ENCODE measurements at places on chromosomes 16 and 17.
A peak's percentile ranks its signal among the peaks of the same experiment; 100 is the strongest.

DNA sequence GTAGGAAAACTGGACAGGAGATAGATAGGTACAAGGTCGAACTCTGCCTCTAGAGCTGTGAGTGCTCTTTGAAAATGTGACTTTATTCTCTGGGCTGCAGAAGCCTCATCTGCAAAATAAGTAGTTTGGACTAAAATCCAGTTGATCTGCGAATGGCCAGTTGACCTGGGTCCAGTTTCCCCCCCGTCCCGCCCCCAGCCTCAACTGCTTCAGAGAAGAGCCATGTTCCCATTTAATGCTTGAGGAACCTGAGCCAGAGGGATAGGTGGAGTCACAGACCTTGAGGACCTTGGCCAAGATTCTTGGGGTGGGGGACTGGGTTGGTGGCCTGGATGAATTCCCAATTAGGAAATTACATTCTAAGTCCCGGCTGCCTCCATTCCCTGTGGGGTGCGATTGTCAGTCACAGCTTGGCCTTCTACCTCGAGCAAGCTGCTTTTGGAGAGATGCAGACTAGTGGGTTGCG, 14.1 kb downstream of the TBX2 start:
- DNase-seq, result no peak

DNA sequence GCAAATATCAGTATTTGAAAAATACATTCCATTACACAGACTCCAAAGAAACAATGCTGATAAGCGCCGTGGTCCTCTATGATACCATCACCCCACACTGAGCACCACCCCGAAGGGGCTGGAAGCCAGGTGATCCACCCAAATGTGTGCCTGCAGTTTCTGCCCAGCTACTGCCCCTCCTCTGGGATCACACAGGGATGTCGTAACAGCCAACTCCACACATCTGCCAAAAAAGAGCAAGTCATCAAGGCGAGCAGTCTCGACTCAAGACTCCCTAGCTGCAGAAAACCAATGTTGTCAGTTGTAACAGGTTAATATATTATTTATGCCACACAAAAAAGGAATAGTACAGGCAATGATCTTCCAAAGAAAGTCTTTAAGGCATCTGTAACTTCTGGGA, 21.0 kb downstream of the CYB5D2 start:
- DNase-seq, result no peak

- no peak for DNase-seq
Measured at GRCh38 chr16:16062023-16062937, 112.9 kb downstream of the ABCC1 start.

DNA sequence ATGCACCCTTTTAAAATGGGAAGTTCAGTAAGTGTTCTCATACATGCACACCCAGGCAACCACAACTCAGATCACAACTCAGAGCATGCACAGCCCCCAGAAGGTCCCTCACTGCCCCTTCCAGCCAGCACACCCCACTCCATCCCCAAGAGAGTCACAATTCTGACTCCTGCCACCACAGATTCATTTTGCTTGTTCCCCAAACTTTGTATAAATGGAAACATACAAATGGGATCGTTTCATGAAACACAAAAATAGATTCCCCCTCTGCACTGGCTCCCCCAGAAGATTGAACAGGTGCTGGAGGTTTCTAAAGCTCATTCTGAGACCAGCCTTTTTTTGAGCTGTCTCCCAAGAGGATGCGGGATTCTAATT, 3.3 kb upstream of the TNFRSF13B start:
- no peak for DNase-seq

- no peak for DNase-seq
Measured at GRCh38 chr17:77349976-77350830, 209.4 kb downstream of the SEC14L1 start.

DNA sequence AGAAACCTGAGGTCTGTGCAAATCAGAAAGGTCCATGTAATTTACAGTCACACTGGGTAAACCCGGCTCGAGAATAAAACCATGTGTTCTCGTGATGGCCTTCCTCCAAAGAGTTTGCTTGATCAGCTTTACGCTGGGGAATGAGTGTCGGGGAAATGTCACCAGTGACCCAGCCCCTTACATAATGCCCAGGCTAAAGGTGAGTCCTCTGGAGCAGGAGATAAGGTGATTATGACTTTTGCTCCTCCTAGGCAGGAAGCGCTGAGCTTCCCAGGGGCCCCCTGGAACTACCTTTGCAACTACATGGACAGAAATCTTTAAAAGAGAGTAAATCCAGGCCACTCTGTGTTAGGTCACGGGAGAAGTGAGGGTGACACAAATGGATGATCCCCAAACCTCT, 15.7 kb downstream of the SLC6A4 start:
- DNase-seq, result no peak

DNA sequence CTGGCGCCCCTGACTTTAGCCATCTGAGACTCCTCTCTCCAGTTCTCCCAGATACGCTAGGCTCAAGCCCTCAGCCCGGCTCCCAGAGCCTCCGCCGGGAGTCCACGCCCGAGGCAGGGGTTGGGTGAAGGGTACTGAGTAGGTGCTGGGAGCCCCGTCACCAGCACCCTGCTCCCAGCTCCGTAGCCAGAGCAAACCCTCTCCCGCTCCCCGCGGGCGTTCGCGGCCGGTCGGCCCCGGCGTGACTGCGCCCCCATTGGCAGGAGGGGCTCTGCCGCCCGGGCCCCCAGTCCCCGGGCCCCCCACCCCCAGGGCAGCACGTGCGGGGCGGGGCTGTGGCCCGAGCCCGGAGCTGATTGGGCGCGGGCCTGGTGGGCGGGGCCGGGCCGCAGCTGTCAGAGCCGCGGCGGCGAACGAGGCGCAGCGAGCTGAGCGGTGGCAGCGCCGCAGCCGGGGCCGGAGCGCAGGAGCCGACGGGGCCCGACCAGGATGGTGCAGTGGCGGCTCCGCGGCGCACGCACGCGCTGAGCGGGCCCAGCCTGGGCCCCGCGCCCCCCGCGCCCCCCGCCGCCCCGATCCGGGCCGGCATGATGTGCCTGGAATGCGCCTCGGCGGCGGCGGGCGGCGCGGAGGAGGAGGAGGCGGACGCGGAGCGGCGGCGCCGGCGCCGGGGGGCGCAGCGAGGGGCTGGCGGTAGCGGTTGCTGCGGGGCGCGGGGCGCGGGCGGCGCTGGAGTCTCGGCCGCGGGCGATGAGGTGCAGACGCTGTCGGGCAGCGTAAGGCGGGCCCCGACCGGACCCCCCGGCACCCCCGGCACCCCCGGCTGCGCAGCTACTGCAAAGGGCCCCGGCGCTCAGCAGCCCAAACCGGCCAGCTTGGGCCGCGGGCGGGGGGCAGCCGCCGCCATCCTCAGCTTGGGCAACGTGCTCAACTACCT, at the start of gene SPNS2:
SPNS2 (plus strand) TSS at position 421 of the 937 bp plus-strand sequence; CDS start at position 588, 167 bp downstream.
- DNase-seq, result peak; percentile 67

GRCh38 chr17:27296428-27296979, 2.6 kb downstream of the WSB1 start:
- no peak for DNase-seq

DNA sequence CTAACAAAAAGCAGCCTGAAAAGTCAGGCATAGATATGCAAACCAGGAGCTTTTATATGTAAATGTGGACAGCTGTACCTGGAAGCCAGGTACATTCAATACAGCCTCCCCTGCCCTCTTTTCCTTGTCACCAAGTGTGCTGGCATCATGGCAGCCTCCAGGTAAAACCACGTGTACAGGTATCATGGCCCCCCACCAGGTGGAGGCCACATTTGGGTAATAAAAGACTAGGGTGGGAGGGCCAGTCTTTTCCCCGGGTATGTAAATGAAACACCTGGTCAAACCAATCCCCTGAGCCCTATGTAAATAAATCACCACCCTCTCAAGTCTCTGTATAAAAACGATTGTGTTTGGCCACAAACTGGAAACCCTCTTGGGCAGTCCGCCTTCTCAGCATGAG, 226.4 kb upstream of the GOT2 start:
- no peak for DNase-seq

DNA sequence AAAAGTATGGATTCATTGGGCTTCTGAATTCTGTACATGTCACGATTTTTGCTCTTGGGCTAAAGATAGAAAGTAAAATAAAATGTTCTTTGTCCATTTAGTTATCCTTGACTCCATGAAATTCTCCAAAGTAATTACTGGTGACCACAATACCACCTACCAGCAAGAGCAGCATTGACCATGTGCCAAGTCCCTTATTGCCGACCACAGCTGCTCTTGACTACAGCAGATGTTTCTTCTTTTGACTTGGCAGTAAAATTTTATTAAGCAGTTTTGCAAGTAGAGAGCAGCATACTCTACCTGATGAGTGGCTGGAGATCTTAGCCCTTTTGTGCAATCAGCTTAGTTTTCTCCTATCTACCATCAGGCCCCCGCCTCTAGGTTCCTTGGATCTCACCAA, 152.2 kb upstream of the TBX2 start:
- DNase-seq, result no peak

DNA sequence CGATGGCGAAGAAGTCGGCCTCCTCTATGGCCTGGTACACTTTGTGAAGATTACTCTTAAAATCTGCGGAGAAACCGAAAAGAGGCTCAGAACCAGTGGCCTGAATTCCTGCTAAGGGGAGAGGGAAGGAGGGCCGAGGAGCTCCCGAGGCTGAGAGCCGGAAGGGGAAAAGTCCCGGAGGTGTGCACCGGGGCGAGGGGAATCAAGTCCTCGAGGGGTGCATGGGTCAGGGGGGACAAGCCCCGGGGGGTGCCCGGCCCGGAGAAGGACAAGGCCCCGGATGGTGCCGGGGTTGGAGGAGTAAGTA, 495 bp downstream of the PARN start:
- DNase-seq, result no peak
